ENCODE measurements at places on chromosomes 5 and 9.

- no peak for DNase-seq
Measured at GRCh38 chr9:110776221-110776620, 107.6 kb downstream of the MUSK start.

DNA sequence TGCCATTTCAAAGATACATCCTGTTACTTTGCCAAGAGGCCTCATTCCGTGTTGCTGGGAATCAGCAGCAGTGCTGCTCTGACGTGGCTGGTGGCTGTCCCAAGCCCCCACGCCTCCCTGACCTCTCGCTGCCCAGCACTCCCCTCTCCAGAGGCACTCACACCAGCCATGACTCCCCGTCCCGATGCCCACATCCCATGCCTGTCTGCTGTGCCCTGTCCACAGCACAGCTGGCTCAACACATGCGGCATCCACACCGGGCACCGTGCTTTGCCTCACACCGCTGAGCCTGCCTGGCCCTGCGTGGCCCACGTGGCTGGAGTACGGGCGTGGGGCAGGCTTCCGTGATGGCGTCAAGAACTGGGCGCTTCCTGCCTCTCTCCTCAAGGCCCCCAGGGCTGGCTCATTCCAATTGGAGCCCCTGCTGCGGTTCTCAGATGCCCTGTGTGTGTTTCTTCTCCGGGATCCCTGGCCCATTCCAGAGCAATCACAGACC, 7.8 kb upstream of the LCN1 start:
- no peak for DNase-seq

- DNase-seq: no peak
Measured at GRCh38 chr5:146072595-146072994, 32.8 kb downstream of the PLAC8L1 start.

- DNase-seq: no peak
Measured at GRCh38 chr5:93731987-93732386, 9.4 kb downstream of the POU5F2 start.

DNA sequence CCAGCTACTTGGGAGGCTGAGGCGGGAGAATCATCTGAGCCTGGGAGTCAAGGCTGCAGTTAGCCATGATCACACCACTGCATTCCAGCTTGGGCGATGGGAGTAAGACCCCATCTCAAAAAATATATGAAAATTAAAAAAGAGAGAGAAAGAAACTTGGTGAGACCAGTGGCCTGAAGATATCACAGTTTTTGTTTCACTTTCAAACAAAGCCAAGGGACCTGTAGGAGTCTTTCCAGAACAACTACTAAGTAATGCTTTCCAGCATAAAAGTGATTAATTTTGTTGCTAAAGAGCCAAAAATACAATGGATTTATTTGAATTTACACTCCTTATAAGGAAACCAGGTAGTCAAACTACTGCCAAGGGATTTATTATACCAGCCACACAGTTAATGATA, 23.5 kb downstream of the GKAP1 start:
- DNase-seq: no peak

- DNase-seq: no peak
Measured at GRCh38 chr9:76624391-76625048, 139.7 kb upstream of the PCA3 start.

DNA sequence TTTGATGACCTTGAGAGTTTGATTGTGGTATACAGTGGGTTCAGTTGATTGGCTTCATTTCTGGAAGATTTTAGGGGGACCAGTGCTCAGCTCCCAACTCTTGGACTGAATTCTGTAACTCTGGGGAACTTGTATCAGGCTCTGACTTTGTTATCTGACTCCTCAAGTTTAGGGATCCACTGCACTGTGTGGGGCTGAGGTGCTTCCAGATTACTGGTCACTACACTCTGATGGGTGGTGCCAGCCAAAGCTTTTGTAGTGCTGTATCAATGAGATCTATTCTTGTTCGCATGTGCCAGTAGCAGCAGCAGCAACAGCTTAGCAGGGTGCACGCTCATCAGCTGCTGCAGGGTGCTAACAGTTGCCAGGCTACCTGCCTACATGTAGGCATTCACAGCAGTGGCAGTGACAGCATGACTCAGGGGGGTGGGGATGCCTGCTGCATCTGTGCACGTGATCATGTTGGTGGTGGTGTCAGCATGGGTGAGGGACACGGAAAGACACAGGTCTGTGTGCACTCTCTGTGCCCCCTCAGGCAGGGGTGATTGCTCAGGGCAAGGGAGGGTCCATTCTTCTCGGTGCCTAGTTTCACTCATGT, 438.8 kb upstream of the SEMA6A start:
- DNase-seq: no peak

DNA sequence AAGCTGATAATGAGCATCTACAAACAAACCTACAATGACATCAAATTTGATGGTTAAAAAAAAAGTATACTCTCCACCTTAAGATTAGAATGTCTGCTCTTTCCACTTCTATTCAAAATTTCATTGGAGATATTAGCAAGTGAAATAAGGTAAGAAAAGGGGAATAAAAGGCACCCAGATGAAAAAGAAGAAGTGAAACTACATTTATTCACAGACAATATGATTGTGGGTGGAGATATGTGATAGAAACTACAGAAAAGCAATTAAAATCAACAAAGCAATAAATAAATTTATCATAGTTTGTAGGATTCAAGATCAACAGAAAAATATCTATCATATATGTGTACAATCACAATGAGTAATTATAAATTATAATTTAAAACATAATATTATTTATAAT, 395.1 kb upstream of the CCNH start:
- no peak for DNase-seq

- no peak for DNase-seq
Measured at GRCh38 chr5:989961-990530, 18.6 kb upstream of the NKD2 start.

DNA sequence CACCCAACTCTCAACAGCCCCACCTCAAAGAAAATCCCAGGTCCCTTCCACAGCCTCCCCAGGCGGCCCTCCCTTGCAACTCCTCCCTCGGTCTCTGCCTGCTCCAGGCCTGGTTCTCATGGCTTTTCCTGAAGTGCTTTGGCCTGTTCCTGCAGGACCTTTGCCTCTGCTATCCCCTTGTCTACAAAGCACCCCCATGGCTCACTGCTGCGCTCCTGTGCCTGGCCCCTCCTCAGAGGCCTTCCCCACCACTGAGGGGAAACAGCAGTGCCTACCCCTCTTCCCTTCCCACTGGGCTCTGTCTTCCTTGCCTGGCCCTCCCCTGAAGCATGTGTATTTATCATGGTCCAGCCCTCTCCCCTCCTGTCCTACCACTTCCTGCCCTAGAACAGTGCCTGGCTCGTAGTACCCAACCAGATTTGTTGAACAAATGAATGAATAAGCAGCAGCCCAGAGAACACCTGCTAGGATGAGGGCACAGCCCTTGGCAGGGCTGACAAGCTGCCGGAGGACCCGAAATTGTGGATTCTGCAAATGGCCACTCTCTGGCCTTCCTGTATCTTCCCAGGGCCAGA, 68.6 kb upstream of the LRRTM2 start:
- DNase-seq: no peak

- no peak for DNase-seq
Measured at GRCh38 chr9:75274781-75275180, 186.5 kb downstream of the OSTF1 start.

DNA sequence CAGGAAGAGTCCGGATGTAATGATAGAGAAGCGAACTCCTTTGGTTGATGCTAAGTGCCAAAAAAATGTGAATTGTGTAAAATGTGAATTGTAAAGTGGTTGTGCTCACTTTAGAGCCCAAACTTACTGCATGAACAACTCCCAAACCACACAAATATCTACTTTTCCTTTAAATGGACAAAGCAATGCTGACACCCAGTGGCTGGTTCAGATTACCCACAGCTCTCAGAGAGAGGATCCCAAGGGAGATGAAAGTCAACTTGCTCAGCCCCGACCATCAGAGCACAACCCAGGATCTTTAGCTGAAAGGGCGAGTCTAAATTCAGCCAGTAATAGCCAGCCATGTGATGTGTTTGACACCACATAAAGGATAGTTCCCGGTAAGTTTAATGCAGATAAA, 133.7 kb downstream of the NMUR2 start:
- no peak for DNase-seq

- no peak for DNase-seq
Measured at GRCh38 chr9:90774682-90775081, 26.9 kb upstream of the SYK start.

DNA sequence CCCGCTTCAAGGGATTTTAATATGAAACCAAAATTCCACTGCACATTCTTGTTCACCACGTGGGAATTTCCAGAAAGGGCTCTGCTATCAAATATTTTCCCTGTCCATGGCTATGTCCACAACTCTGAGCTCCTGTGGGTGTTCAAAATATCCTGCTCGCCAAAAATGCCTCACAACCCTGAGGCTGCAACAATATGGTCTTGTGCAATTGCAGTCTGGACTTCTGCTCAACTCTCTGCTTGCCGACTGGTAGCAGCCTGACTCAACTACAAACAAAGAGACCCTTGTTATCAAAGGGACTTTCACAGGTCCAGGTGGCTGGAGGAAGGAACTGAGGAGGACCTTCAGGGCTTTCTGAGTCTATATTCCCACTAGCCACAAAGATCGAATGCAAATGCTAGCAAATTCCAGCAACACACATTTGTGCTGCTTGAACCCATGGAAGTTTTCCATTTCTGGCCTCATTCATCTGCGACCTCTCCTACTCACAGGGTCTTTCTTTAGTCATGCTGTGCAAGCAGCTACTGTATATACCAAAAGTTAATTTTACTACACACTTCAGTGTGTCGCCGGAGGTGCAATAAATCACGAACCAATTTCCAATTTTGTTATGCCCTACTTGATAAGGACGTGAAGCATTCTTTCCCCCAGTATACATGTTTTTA, 169.2 kb upstream of the SLC30A5 start:
- no peak for DNase-seq

Measured in stimulated activated CD4-positive, alpha-beta T cell treated with anti-CD3 and anti-CD28 coated beads, Interleukin-15, amount 100 ng/mL, for 48 hours (primary cell).